ENCODE measurements at places on chromosomes 6 and 20.

DNA sequence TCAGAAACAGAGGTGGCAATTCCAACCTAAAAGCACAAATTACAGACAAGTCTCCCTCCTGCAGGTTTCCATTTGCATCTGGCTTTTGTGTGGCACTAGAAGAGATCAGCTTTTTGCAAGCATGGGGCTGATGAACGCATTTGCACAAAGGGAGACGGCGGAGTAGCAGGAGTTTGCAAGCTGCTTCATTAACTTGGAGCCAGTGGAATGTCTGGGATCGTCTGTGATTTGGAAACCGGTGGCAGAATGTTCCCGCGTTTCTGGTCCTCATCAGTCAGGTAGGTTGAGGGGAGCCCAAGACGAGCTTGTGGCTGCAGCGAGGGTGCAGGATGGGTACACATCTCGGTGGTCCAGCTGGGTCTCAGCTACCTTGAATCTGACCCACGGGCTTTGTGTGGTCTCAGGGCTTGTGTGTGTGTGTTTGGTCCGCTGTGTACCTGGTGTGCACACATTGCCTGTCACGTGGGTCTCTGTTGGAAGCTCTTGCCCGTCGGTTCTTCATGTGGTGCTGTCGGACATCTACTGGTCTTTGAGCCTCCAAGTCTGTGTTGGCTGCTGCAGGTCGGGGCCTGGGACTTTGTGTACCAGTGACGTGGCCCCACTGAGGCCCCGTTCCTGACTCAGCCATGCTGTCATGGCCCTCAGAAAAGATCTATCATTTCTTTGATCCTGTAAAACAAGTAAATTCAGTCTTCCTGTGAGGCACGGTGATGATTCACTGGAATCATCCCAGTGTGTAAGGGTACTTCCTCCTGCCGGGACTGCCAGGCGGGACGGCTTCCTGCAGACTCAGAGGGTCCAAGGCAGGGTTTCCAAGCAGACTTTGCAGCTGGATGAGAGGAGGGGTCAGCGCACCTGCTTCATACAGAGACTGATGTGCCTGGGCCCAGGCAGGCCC is 12.4 kb upstream of the MYT1 start:
- DNase-seq: no peak

- no peak for DNase-seq
Observed at GRCh38 chr20:46414608-46415007, 8.2 kb upstream of the ELMO2 start.

DNA sequence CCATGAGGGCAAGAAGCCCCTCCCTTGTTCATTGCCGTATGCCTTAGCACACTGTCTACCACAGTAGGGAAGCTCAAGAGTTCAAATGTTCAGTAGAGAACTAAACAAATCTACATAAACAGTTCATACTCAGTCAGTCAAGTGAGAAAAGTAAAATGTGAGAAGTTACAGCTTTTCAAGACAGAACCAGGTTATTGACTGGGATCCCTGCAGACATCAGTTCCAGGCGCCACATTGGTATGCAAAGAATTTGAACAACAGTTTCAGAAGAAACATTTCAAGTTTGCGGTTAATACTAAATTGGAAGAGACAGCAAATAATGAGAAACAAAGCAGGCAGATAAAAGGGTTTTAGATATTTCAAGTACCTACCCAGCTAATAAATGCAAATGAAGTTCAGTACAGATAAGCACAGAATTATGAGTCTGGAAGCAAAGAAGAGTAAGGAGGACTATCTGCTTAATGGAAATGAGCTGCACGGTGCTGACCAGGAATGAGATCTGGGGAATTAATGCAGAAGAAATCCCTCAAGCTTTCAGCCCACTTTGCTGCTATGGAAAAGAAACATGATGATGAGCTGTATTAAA is 246.2 kb downstream of the HACE1 start:
- DNase-seq: no peak

DNA sequence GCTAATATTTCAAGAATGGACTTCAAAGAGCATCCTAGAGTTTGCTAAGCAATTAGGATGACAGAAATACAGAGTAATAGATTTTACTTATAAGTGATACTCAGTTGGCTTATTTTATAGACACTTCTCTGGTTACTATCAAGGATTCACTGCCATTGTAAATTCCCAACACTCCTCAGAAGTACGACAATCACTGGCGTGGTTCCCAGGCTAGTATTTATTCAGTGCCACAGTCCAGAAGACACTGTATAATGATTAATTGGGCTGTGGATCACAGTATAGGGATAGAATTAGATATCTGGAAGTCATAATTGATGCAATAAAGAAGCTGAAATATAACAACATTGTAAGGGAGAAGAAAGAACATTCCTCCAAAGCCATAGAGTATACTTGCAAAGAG is 15.7 kb downstream of the MANEA start:
- DNase-seq: no peak

GRCh38 chr6:44229376-44230033 is 6.1 kb downstream of the SLC29A1 start:
- no peak for DNase-seq

- DNase-seq: no peak
Observed at GRCh38 chr6:72825315-72825911, 203.5 kb downstream of the KCNQ5 start.

DNA sequence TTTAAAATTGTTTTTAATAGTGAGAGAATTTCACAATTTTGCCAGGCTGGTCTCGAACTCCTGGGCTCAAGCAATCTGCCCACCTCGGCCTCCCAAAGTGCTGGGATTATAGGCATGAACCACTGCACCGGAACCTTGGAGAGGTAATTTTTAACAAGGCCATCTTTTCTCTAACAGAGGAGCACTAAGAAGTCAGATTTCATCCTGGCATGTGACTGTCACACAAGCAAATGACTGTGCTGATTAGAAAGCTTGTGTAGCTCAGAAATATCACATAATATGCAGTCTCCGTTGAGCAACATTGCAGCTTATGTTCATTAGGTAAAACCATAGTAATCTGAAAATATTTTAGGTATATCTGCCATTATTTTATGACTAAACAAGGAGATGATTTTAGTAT is 156.0 kb downstream of the CCDC170 start:
- no peak for DNase-seq

DNA sequence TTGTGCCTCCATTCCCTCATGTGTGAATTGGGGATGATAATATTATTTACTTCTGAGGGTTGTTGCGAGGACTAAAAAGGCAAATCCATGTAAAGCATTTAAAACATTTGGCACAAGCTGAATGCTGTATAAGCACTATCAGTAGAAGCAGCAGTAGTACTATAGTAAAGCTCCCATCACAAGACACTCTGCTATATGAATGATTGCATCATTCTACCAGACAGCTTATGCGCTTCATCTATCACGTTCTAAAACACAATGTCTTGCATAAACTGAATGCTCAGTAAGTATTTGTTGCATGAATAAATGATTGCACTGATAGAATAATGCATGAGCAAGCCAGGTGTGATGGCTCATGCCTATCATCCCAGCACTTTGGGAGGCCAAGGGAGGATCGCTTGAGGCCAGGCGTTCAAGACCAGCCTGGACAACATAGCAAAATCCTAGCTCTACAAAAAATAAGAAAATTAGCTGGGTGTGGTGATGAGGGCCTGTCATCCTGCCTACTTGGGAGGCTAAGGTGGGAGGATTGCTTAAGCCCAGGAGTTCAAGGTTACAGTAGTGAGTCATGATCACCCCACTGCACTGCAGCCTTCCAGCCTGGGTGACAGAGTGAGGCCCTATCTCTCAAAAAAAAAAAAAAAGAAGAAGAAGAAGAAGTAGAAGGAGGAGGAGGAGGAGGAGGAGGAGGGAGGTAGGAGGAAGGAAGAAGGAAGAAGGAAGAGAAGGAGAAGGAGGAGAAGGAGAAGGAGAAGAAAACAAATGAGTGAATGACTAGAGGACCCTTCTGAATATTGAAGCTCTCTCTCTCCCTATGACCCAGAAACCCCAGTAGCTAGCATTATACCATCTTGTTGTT is 50.0 kb upstream of the FOXO3 start:
- DNase-seq: no peak

DNA sequence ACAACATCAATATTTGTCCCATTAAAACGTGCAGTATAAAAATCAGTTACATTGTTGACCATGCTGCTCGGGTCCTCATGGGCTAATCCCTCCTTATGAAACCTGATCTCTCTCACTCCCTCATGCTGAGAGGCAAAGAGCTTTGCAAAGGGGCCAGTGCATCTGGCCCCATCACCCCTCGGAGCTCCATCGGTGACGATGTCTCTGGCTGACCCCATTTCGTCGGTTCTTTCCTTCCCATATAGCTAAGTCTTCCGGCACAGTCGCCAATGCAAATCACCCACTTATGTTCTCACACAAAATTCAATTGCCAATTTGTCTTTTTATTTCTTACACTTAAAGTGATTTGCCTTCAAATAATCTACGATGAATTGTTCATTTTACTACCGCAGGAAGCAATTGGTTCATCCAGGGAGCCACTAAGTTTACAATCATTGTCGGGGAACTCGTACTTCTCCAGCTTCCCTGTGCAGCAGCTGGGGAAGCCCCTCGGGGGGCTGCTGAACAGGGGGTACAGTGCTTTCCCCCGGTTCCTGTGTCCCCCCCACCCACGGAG is 199.8 kb upstream of the CDH4 start:
- no peak for DNase-seq

DNA sequence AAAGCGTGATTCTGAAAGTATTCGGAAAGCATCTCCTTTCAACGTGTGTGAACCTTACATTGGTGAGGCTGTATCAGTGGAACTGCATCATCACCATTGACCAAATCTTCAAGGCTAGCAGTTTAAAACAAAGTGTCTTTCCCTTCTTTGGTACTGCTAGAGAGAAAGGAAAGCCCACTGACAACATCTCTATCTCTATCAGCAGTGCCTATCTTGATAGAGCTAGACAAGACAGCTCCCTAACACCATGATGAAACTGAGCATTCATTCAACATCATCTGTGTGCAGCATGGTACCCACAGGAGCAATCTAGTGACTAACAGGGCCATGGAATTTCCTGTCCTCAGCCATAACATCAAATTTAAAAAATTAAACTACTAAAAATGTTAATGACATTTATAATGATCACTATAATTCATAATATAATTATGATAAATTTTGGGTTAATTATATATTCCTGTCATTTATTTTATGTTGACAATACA is 31.5 kb upstream of the EDN1 start:
- DNase-seq: no peak

GRCh38 chr6:107673076-107673494 is 151.0 kb downstream of the SCML4 start:
- no peak for DNase-seq

GRCh38 chr20:23670361-23670760 is 18.5 kb downstream of the CST4 start:
- no peak for DNase-seq

DNA sequence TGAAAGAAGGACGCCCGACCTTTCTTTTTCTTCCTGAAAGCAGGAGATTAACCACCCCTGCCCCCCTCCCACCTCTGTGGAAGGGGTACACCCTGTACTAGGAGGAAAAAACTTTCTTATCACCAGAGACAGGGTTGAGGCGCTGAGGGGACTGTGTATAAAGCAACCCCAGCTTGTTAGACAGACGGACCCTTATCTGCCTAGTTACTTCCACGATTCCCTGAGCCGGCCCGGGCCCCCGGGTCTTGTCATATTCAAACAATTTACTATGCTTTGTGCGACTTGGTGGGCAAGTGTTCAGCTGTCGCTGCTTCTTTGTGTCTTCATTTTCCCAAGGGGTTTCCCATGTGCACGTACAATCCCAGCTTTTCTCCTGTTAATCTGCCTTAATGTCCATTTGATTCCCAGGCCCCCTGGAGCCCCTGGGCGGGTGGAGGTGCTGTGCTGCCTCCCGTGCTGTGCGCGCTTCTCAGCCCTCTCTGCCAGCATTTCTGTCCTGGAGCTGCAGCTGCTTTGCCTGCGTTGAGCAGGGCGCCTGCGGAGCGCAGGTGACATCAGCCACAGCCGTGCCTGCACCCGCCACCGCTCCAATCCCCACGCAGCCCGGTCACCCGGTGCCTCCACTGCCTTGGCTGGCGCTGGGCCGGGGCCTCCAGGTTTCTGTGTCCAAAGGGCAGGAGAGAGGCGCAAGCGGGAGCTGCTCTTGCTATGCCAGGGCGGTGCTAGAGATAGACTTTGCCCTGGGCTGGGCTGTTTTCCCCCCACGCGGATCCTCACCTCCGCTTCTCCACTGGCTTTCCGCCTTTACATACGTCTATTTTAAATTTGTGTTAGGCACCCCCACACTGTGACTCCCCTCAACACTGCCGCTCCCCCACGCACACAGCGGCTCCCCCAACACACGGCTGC is 96.2 kb downstream of the TTLL2 start:
- no peak for DNase-seq

- no peak for DNase-seq
Observed at GRCh38 chr6:168583821-168584220, 142.8 kb downstream of the SMOC2 start.

GRCh38 chr20:5078399-5078958 is 41.3 kb downstream of the PCNA start:
- no peak for DNase-seq

GRCh38 chr20:32680544-32681174 is 6.9 kb upstream of the C20orf203 start:
- no peak for DNase-seq

GRCh38 chr20:53984356-53985149 is 85.8 kb downstream of the BCAS1 start:
- DNase-seq: no peak

DNA sequence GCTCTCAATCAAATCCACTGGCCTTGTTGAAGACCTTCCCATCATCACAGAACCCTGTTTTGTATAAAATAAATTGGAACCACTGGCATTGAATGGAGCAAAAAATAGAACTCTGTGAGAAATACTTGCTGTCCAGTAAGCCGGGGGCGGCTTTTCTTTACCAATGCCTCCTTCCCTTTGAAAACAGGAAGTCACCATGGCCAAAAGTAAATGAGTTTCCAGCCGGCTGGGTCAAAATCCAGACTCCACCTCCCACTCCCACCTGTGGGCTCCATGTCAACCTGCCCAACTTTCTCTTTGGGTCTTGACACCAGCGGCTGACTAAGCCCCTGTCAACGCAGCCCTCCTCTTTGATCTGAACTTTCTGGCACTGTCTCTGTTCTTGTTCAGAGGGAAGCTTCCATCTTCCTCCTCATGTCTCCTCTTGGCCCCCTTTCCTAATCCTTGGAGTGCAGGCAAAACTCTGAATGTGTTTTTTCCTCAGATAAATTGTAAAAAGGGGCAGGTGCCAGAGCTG is 95.2 kb downstream of the TFAP2C start:
- no peak for DNase-seq

DNA sequence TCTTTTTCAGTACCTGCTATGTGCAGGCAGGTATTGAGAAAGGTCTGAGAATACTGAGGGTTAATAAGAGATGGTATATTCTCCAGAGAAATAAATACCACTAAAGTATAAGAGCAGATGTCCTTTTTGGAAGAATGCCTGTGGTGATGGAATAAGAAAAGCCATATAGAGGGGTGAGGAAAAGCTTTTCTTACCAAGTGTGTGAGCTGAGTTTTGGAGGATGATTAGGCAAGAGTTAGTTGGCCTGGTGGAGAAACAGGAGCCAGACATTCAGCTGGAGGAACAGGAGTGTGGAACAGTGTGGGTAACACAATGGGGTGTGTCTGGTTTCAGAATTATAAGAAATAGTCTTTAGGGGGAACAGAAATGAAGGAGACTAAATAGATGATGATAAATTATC is 19.9 kb downstream of the ZNF451 start:
- no peak for DNase-seq

- no peak for DNase-seq
Observed at GRCh38 chr6:35893246-35893645, 27.7 kb downstream of the SRPK1 start.

Measured in activated gamma-delta T cell (primary cell).